ENCODE measurements at places on chromosomes 16 and 17.

DNA sequence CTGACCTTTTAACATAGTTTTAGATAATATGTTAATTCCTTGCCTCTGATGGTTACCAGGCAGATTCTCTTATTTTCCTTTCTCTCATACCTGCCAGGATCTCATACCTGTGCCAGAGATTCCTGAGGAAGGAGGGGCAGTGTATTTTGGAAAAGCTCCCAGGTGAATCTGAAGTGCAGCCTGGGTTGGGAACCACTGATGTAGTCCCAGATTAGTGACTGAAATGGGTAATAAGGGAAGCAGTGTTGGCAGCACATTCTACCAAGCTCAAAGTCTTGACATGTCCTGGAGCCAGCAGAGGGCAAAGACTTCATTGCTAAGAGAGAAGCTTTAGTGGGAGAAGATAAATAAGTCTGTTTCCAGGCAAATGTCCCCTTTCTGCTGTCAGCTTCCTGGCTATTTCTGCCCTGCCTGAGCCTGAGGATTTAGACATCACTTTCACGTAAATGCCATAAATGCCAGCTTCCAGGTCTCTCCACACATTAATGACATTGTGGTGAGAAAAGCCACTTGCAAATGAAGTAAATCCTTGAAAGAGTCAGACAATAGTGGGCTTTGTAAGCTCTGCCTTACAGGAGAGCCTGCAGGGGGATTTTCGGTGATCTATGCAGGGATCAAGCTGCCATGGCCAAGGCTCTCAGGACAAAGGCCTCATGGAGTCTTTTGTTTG is 40.9 kb upstream of the C16orf78 start:
- no peak for DNase-seq

GRCh38 chr16:31038993-31039392 is 5.6 kb downstream of the STX4 start:
- DNase-seq = no peak

DNA sequence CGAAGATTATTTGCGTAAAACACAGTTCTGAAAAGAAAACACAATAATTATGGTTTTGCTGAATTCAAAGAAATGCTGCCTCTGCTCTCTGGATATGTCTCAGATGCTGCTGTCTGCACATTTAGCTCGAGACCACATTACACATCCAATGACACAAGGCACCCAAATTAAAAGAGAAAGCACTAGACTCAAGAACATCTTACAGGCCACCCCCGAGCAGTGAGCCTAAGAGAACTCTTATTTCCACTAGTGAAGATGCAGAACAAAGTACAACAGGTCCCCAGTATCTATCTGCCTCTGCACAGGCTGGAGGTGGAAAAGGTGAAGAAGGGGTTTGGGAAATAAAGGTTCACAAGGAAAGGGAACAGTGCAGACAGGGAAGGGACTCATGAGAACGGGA is 33.5 kb downstream of the GRB2 start:
- DNase-seq = no peak

DNA sequence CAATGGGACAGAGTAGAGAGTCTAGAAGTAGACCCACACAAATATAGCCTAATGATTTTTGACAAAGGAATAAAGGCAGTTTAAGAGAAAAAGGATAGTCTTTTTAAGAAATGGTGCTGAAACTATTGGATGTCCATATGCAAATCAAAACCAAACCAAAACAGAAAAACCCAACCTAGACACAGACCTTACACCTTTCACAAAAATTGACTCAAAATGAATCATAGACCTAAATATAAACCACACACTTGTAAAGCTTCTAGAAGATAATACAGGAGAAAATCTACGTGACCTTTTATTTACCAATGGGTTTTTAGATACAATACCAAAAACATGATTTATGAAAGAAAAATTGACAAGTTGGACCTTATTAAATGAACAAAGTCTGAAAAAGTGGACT is 66.4 kb upstream of the MPHOSPH6 start:
- DNase-seq = no peak

- no peak for DNase-seq
These were observed 11.4 kb upstream of the SPACA3 start for GRCh38 chr17:32980230-32980629.

- no peak for DNase-seq
These were observed 155.5 kb downstream of the ZNF423 start for GRCh38 chr16:49700251-49701064.

DNA sequence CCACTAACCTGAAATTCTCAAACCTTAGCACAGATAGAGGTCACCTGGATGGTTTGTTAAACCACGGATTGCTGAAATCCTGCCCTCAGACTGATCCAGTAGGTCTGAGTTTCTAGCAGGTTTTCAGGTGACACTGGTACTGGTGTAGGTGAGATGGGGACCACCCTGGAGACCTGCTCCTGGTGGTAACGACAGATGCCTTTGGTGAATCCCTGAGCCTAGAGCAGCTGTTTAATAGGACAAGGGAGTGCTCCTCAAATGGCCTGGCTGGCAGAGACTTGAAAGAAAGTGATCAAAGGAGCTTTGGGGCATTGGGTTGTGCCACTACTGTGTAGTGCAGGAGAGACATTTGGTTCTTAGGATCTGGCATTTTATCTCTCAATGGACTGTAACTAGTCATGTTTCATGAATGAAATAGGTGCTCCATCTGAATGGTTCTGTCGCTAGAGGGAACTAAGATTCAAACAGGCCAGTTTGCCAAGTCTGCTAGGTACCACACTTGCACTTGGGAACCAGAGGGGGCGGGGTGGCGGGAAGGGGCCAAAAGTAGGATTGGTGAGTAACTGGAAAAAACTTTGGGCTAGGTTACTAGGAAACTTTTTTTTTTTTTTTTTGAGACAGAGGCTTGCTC is 2.9 kb upstream of the IFI35 start:
- no peak for DNase-seq

GRCh38 chr16:10880594-10881452 is 3.8 kb downstream of the CIITA start:
- no peak for DNase-seq

DNA sequence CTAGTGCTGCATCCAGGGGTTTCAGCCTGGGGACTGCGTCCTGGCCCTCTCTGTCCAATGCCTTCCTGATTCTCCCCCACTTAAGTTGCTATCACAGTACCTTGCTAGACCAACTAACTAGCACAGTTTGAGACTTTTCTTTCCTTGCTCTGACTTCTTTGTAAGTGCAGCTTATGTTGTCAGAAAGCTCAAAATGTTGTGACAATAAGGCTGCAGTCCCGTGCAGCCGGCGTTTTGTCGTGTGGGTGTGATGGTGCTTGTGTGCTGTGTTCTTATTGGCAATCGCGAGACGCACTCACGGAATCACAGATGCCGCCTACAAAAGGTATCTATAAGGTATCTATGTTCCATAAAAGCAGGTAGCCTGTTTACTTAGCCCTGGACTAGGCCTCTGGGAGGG is 132.8 kb downstream of the PRKCA start:
- DNase-seq = no peak

- DNase-seq = no peak
These were observed 44.6 kb downstream of the STX8 start for GRCh38 chr17:9531034-9531433.

DNA sequence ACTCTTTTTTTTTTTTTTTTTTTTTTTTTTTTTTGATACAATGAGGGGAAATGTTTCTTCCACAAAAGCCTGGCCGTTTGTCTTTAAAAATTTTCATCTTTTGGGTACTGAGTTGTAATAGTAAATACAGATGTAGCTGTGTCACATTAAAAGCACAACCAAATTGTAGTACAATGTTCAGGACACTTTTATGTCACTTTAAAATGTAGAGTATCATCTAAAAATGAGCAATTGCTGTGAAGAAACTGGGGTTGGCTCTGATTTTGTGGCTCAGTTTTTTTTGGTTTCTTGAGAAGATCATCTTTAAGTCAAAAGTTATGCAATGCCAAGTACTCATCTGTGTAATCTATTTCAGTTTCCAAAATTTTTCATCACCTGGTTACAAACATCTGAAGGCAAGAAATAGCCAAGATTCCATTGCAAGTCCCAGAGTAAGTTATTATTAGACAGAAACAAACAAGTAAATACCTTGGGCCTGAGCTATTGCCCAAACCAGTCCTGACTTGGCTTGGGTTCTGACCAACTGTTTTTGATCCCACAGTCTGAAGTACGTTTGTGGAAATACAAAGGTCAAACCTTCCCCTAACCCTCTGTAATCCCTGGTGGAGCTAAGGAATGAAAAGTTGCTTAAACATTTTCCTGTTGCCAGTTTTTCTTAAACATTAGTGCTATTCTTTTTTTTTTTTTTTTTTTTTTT is 717.2 kb downstream of the WWOX start:
- no peak for DNase-seq

DNA sequence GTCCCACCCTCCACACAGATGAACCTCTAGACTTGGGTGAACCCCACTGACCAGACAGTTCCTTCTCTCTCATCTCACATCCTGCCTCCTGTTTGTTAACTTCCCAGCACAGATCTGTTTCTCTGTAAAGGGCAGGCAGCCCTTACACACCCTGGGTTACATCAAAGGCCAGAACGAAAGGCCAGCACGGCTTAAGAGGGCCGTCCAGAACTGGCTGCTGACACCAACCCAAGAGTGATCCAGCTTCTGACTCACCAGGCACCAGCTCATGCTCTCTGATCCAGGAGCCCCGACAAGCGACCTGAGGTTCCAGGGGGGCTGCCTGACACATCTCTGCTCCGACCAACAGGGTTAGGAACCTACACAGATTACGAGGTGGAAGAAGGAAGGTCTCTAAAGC is 86.9 kb downstream of the MRM3 start:
- DNase-seq = peak; percentile 85

- peak; percentile 71 for DNase-seq
These were observed 92.8 kb downstream of the AMFR start for GRCh38 chr16:56332464-56333079.

DNA sequence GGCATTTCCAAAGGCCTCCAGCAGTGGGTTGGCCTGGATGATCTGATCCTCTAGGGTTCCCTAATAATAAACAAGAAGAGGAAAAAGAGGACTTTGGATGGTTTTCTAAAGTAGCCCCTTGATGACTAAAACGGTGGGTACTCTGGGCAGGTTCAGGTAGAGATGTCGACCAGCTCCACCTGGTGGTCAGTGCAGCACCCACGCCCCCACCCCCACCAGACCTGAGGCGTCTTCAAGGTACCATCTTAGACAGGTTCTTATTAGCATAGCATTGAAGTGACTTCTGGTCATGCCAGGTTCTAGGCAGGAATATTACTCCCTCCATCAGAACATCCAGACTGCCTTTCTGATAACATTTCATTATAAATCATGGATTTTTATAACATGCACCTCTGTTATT is 15.0 kb downstream of the MYH13 start:
- no peak for DNase-seq

DNA sequence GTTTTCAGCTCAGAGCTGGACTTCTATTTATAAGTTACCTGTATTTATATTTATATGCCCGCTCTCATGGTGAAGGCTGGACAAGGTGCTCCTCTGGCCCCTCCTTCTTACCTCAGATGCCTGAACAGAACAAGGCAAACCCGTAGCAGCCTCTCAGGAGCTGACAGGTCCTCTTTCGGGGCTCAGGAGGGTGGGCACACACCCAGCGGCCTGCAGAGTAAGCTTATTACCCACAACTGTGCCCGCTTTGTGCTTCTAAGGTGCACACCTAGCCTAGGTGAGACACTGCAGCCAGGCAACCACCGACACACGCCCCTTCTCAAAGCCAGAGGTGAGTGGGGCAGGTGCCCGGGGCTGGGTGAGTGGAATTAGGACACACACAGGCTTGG is 5.3 kb downstream of the NKIRAS2 start:
- no peak for DNase-seq

DNA sequence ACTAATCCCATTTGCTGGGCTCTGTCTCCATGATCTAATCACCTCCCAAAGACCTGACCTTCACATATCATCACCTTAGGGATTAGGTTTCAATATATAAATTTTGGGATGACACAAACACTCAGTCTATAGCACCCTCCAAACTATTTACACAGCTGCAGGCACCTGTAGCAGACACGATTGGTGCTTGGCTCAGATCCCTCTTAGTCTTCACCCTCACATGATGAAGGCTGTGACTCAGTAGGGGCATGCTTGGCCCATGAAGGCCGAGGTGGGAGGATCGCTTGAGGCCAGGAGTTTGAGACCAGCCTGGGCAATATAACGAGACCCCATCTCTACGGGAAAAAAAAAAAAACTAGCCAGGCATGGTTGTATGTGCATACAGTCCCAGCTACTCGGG is 73.5 kb downstream of the HS3ST2 start:
- DNase-seq = no peak

- no peak for DNase-seq
These were observed 137.5 kb downstream of the SDK2 start for GRCh38 chr17:73506470-73507435.

Measured in AG08396 (cell line).